ENCODE measurements at places on chromosomes 1 and 21.

DNA sequence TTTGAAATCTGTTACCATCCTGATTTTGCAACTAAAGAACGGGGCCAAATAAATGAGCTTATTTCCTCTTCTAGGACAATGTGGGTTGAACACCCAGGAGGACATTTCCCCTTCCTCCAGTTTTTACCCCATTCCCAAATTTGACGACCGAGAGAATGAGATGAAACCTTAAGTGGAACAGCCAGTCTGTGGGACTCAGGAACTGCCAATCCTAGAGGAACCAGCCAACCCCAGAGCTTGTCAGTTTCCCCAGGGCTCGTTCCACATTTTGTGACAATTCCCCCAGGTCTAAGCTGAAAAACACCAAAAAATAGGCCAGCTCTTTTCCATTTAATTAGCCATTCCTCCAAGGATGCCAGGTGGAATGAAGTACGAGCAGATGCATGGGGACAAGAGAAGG lies 21.3 kb upstream of the MAPKAPK2 start:
- no peak for DNase-seq

DNA sequence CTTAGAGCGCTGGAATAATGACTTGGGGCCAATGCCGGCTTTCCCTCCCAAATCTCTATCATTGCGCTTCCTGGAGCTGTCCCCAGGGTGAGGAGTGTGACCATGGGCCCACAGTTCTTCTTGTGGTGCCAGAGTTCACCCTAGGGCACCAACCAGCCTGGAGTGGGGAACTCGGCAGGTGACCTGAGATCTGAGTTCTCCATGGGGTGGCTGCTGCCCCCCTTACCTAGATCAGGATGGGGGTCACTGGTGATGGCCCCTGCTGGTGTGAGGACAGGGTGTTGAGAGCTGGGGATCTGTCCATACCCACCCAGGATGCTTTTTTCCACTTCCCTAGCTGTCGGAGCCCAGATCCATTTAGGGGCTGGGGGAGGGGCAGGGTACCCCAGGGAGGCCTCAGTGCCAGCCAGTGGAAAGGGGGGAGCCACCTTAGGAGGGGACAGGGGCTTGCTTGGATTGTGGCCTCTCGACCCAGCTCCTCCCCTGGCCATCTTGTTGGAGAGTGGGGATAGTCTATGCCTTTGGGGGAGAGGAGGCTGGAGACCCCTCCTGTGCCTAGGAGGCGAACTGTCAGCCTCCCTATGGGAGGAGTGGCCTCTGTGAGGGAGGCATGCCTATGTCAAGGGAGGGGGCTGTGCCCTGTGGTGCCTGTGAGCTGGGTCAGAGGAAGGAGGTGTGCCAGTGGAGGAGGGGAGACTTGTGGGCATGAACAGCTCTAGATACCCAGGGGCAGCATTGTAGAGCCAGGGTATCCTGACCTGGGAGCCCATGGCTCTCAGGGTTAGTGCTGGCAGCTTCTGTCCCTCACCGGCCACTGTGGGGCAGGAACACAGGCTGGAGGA lies 1.7 kb downstream of the FOXO6 start:
- no peak for DNase-seq

- DNase-seq: no peak
Measured at GRCh38 chr1:210598135-210598652, 269.5 kb downstream of the HHAT start.

DNA sequence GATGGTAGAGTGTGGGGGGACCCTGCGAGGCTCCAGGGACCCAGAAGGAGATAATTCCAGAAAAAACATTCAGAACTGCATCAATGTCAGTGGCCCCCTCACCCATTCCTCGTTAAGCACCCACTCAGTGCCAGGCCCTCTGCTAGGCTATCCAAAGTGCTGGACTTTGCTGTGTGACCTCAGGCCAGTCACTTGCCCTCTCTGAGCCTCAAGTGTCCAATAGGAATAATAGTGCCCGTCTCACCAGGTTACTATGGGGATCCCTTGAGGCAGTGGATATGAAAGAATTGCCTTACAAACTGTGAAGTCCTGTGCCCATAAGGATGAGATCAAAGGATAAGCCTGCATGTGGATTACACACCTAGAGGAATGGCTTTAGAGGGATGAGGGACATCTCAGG lies 83.4 kb downstream of the IGSF21 start:
- no peak for DNase-seq
